Thymus (tissue), 14 donors: ENCODE measurements at places on chromosomes 13 and 19.

DNA sequence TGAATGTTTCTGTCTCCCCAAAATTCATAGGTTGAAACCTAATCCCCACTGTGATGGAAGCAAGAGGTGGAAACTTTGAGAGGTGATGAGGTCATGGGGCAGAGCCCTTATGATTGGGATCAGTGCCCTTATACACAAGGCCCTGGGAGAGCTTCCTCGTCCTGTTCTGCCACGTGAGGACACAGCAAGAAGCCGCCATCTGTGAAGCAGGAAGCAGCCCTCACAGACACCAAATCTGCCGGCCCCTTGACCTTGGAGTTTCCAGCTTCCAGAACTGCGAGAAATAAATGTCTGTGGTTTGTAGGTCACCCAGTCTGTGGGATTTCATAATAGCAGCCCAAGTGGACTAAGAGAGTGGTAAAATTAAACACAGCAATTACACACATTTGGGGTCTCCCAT is 737.4 kb downstream of the UQCRFS1 start:
- no peak for DNase-seq

DNA sequence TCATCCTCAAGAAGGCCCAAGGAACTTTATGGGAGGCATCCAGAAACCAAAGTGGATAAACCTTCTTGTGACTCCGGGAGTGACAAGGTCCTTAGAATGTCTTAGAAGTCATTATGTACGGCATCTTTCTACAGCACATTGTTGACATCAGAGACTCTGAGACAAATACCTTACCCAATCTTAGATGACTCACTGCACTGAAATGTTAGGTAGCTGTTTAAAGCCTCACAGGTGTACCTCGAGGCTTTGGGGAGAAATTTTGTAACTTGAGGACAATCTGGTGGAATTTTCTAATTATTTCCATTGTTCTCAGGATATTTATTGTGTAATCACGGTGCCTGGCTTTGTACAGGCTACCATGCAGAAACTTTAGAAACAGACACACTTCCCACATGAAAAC is 14.8 kb upstream of the LGALS13 start:
- DNase-seq: no peak

DNA sequence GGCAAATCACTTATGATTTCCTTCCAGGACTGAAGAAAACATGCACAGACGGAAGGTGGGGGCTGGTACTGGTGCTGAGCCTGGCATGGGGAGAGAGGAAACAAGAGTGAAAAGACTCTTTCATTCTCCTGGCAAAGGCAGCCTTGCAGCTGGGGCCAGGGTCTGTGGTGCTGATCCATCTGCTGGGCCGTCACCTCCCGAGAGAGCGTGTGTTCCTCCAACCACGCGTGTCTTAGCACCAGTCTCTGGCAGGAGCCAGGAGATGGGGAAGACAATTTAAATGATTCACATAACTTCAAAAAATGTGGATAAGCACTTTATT is 23.9 kb upstream of the SPART start:
- DNase-seq: no peak

DNA sequence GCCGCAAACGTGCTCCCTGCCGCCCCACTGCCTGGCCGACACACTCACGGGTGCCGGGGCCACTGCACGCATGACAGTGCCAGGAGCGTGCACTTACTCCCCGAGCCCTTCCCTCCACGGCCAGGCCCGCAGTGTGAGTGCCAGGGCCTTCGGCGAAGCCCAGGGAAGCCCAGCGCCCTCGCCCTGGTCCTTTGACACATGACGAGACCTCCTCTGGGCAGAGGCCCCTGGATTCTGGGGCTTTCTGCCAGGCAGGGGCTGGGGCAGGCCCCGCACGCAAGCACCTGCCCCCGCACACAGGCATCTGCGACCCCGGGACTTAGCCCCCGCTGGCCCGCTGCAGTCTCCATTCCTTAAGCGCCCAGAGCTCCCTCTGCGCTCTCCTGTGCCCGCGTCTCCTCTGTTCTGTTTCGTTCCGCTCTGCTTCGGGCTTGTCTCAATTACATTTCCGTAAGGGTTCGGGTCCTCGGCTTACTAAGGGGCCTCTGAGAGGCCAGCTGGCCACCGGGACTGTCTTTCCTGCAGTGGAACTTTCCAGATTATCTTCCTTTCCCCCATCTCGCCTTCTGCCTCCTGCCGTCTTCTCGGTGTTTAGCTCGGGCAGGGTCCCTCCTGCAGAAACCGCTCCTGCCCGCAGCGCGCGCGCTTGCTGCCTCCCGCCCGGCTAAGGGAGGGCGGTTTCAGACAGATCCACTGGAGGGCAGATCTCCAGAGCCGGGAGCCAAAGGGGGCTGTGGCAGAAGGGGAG is 98.8 kb downstream of the ING1 start:
- DNase-seq: no peak

DNA sequence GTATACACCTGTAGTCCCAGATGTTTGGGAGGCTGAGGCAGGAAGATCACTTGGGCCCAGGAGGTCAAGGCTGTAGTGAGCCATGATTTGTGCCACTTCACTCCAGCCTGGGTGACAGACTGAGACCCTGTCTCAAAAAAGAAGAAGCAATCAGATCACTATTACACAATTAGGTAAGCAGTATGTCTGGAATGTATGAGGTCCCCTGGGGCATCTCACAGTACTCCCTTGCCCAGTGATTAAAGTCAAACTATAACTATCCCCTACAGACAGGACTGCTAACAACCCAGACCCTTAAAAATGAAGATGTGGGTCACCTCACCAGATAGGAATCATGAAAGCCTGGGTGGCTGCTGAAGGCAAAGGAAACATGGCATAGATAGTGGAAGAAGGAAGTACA is 9.4 kb upstream of the PAN3 start:
- no peak for DNase-seq

- DNase-seq: no peak
Observed at GRCh38 chr19:43469160-43469480, 3.7 kb upstream of the LYPD3 start.

GRCh38 chr13:61857198-61857597 is 441.5 kb upstream of the PCDH20 start:
- no peak for DNase-seq

- no peak for DNase-seq
Observed at GRCh38 chr19:33398361-33399060, 25.0 kb downstream of the CEBPG start.

GRCh38 chr13:112845511-112846144 is 123.4 kb upstream of the MCF2L start:
- no peak for DNase-seq

GRCh38 chr13:79374578-79374977 is 31.5 kb downstream of the RBM26 start:
- DNase-seq: no peak
